Stimulated activated CD4-positive, alpha-beta T cell treated with anti-CD3 and anti-CD28 coated beads, TNF-alpha, amount 100 ng/mL, for 4 hours (primary cell): ENCODE measurements at places on chromosomes 7 and 10.

- no peak for DNase-seq
Measured at GRCh38 chr7:92851732-92852131, 15.4 kb upstream of the CDK6 start.

DNA sequence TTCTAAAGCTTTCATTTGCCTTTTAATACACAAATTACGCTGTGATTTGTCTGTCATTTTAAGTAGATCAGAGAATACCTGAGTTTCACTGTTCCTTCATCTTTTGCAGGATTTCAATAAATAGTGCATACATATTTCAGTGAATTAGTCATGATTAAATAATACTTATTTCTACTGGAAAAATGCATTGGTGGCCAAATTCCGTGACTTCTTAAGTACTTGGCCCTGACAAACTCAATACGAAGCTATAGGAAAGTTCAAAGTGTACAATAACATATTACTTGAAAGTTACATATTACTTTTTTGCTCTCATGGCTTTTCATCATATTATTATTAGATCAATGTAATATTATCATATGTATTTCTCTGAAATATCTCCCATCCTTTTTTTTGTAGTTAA is 16.1 kb upstream of the PLXDC2 start:
- DNase-seq: no peak

- DNase-seq: no peak
Measured at GRCh38 chr7:55964261-55965099, at the start of gene NIPSNAP2. Gene NIPSNAP2, plus strand, starts transcription at chr7:55964585. Its CDS starts 25 bp downstream, at chr7:55964610.

- DNase-seq: no peak
Measured at GRCh38 chr10:97100657-97101056, 85.1 kb downstream of the SLIT1 start.

DNA sequence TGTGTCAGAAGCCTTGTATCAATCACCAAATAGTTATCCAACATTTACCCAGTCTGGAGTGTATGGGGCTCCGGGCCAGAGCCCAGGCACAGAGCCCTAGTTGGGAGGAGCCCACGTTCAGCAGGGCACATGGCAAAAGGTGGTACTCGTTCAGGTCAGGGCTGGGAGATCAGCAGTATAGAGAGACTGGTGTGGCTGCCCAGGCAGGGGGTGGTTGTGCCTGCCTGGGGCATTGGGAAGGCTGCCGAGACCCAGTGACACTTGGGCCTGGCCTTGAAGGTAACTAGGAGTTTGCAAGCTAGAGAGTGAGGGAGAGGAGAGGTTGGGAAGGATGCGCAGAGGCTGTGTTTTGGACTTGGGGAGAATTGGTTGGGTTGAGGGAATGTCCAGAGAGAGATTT is 48.9 kb upstream of the IGFBP3 start:
- DNase-seq: no peak

DNA sequence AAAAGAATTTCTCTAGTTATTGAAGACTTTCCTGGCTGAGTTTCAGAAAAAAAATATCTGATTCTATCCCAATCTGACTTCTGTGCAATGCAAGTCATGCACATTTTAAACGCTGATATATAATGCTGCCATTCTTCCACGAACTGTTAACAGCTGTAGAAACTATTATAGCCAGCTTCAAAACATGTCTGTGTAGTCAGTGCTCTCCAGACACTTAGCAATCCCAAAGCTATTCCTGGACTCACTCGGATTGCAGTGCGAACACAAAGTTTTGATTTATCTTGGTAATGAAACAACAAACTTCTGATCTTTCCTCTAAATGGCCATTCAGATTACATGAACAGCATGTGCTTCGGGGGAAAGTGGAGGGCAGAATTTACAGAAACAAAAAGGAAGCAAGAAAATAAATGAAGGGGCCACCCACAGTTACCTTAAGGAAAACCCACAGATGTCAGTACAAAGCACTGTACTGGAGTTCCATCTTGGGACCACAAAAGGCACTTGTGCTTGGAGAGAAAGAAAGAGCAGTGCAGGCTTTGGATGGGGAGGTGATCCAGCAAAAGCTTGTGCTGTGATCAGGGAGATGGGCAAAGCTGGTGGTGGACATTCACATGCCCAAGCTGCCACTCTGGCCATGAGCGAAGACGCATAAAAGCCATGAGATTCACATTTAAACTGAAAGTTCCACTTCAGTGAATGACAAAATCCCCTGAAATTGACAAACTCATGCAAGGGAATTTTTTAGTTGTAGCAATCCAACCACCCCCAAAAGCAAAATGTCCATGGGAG is 32.1 kb upstream of the ADO start:
- DNase-seq: no peak

DNA sequence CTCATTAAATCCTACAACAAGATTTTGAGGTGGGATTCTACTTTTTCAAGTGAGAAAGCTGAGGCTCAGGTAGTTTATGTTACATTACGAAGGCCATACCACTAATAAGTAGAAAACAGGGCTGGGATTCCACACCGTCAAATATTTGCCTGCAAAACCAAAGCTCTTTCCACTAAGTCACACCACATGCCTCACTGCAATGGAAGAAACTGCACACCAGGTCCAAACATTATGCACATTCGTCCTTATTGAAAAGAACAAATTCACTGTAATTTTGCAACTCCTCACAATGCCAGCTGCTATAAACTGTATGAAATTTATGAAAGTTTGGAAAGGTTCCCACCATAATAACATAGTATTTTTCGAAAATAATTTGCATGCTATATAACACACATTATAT is 66.5 kb downstream of the DGKB start:
- no peak for DNase-seq

DNA sequence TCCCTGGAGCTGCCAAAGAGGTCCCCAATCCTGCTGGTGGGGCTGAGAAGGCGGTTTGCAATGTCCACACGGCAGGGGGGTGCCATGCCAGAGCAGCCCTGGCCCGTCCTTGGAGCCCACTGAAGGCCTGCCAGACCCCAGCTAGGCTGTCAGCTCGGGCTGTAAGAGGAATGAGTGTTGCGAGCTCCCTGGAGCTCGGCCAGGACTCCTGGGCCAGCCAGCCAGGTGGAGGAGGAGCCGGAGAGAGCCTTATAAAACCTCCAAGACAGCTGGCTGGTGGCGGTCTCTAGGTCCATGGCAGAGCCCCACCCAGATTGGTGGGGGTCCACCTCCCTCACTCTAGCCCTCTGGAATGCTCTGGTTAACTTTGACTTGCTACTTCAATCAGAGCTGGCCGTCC is 55.1 kb upstream of the CALN1 start:
- no peak for DNase-seq
